ENCODE measurements at places on chromosomes 6 and 20. TPM values are rescaled to one million over a fixed set of nuclear protein-coding genes. Genes with fewer than 3 reads are reported as not detected.

The C2 gene
- polyA plus RNA-seq, result not detected

The PAK1IP1 gene
- 31.7 TPM for polyA plus RNA-seq

The EDN3 gene
- polyA plus RNA-seq, result not detected

The CTCFL gene
- 0.63 TPM for polyA plus RNA-seq

The STX11 gene
- polyA plus RNA-seq, result not detected

The LSM14B gene
- 4.6 TPM for polyA plus RNA-seq

The ROS1 gene
- polyA plus RNA-seq, result 0.42 TPM

The CCM2L gene
- polyA plus RNA-seq, result 0.13 TPM

The KIF3B gene
- 14.4 TPM for polyA plus RNA-seq

The MYLK2 gene
- not detected for polyA plus RNA-seq

The HAO1 gene
- polyA plus RNA-seq, result not detected

The SLC17A2 gene
- not detected for polyA plus RNA-seq

Data from Purkinje cell (primary cell).